Glomerular endothelial cell (primary cell): ENCODE measurements at places on chromosomes 3 and 15.

- no peak for DNase-seq
Observed at GRCh38 chr3:72630969-72631344, 217.3 kb downstream of the SHQ1 start.

GRCh38 chr3:169955406-169955805, 11.2 kb upstream of the SEC62 start:
- no peak for DNase-seq

- DNase-seq = no peak
Observed at GRCh38 chr3:176953106-176954060, 243.9 kb downstream of the TBL1XR1 start.

GRCh38 chr3:114025451-114025850, 30.9 kb downstream of the CCDC191 start:
- DNase-seq = no peak

DNA sequence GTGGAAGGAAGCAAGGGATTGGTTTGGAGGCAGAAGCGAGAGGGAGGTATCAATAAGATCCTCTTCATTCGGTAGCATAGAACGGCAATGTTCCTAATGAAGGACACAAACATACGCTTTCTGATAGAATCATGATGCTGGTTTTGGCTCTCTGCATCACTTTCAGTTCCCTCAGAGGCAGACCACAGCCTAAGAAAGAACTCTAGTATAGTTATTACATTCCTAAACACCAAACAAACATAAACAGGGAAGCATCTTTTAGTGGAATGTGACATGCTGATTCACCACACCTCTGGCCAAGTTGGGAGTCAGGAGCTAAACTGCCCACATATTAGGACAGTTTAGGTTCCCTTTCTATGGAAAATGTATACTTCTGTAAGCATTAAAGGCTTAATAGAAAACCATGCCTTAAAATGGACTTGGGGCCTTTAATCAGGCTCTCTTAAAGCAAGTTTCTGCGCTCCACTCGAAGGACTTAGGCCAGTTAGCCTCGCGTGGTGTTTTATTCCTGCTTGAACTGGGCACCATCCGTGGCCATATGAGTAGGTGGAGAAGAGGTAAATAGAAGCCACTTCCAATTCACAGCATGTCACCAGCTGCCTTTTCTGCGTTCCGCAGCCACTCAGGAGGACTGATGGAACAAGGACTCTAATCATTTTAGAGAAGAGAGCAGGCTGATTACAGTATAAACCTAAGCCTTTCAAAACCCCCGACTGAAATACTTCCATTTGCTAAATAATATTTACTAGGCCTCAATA, 53.7 kb downstream of the CD47 start:
- no peak for DNase-seq

GRCh38 chr15:28915041-28915810, 29.5 kb downstream of the APBA2 start:
- DNase-seq = no peak

DNA sequence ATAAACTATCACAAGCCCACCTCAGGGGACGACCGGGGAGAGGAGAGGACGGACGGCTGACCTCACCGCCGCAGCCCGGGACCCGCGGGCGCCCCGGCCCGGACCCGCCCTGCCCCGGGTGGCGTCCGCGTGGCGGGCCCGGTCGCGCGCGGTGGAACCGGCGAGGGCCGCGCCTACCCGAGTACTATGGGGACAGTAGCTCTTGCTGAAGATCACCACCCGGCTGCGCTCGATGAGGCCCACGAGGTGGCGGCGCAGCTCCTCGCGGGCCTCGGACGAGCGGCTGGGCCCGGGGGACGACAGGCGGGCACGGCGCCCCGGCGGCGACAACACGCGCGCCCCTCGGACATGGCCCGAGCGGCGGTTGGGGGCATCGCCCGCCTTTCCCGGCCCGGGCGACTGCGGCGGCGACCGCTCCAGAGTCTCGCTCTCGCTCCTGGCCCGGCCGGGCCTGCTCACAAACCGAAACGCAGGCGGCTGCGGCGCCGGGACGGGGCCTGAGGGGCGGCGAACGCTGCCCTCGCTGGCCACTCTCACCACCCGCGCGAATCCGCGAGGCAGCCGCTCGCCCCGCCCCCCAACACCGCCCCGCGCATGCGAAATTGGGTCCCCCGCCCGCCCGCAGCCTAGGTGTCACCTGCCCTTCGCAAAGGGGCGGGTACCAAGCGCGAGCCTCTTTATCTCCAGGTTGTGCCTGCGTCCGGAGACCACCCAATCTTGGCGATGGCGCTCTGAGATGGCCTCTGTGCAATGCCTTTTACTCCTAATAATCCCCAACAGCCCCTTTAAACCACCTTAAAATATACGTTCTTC, at the start of gene TXNRD3:
TSS of gene TXNRD3 (minus strand) at position 554 of the 813 bp plus-strand sequence.
- DNase-seq = no peak

DNA sequence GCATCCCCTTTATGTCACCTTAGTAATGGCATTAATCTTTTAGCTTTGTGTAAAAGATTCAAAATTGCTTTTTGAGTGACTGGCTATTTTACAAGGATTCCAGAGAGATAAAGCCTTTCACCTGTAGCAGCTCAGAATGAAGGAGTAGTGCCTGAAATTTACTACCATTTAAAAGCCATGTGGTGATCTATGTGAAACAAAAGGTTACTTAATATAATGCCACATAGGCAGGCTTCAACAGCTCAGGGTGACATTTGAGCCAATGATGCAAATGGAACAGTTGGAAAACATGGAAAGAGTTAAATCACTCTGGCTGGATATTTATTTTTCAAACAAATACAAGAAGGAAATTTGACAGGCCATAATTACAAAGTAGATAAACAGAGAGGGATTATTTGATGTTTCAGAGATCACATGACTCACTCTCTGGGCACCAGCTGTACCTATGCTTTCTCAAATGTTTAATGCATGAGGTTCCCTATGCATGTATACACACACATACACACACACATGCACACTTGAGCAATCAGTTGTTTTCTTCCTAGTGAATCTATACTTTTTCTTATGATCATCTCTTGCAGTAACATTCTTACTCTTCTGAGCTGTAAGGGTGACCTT, 171.5 kb downstream of the ZMAT3 start:
- no peak for DNase-seq

DNA sequence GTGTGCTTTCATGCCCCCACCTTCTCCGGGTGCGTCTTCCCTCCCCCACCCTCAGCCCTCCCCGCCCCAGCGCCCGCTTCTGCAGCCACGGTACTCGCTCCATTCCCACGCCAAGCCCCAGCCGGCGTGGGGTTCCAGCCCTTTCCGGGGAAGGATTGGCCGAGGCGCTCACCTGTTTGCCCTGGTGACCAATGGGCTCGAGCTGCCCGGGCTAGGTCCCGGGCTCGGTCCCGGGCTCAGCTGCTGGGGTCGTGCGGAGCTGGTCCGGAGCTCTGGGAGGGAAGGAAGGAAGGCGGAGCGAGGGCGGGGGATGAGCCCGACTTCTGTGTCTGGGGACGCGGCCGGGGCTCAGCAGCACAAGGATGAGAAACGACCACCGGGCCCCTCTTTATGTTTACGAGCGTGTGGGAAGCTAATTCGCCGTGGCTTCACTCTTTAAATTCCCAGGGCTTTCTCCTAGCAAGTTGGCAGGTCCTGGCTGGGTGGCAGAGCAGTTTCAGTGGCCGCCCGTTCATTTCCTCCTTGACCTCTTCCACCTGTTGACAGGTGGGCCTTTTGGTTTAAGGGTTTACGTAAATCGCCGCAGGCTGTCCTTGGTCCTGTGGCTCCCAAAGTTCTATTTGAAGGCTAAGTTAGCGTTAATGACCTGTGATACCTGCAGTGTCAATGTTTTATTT, at the start of gene IGSF10:
TSS of gene IGSF10 (minus strand) at position 288 of the 677 bp plus-strand sequence. CDS start 2,352 bp downstream, outside the sequence.
- no peak for DNase-seq

DNA sequence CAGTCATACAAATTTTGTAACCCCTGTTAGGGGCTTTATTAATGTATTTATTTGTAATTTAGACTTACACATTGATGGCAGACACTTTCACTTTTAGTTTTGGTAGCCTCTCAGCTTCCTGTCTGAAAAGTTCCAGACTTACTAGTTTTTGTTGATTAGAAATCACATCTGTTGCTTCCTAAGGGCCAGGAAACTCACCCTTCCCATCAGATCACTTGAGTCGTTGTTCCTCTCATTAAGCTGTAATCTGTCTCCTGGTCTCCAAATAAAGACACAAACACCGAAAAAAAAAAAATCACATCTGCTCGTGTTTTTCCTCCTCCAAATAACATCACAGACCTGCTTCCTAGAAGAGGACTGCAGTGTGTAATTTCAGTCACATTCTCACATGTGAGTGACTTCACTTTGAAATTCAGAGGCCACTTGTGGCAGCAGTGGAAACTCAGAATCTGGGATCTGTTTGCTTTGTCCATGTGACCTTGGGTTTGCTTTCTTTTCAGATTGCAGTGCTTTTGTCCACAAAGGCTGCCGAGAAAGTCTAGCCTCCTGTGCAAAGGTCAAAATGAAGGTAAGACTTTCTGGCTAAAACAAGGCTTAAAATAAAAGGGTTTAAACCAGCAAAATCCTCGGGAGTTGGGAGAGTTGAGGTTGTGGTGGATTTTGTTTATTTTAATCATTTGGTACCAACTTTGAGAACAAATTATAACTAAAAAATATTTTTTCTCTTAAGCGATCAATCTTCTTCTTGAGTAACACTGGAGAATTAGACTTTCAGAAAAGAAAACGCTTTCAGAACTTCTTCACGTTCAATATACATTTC, 87.0 kb downstream of the KLHL25 start:
- DNase-seq = peak; percentile 63

- DNase-seq = no peak
Observed at GRCh38 chr3:46649436-46649835, 37.1 kb downstream of the FAM240A start.

GRCh38 chr3:20125897-20126296, 60.1 kb downstream of the SGO1 start:
- DNase-seq = no peak
